ENCODE measurements at places on chromosomes 16 and 17.

- DNase-seq = no peak
Observed at GRCh38 chr16:61858988-61859387, 177.2 kb downstream of the CDH8 start.

GRCh38 chr16:88407042-88407420 is 24.3 kb downstream of the ZNF469 start:
- no peak for DNase-seq

DNA sequence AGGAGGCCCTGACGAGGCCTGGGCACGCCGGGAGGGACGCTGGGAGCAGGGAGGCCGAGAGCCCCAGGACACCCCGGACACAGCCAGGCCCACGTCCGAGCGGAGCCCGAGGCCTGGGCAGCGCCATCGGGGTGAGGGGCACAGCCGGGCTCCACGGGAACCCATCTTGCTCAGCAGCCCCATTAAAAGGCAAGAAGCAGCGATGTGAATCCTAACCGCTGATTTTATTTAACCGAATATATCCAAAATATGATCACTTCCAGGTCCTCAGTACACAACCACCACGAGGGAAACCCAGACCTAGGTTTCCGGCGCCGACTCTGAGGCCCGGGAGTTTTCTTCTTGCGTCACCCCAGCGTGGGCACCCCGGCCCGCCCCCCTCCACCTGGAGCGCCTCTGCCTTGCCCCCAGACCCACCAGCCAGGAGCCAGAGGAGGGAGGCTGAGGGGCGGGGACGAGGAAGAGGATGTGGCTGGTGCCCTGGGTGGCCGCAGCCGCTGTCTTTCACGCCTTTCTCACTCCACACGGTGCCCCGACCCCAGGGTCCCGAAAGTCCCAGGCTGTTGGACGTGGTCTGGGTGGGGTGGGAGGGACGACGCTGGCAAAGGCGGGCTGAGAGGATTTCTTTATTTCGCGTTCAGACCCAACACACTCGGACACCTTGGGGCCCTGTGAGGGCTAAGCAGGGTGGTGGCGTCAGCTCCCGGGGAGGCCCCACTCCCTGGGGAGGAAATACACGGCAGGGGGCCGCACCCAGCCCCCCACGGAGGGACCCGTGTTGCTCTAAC is 568 bp upstream of the CCDC154 start:
- no peak for DNase-seq

GRCh38 chr16:84331998-84332780 is 36.1 kb upstream of the ATP2C2 start:
- no peak for DNase-seq

- DNase-seq = no peak
Observed at GRCh38 chr17:57894848-57895247, 45.0 kb upstream of the MRPS23 start.

DNA sequence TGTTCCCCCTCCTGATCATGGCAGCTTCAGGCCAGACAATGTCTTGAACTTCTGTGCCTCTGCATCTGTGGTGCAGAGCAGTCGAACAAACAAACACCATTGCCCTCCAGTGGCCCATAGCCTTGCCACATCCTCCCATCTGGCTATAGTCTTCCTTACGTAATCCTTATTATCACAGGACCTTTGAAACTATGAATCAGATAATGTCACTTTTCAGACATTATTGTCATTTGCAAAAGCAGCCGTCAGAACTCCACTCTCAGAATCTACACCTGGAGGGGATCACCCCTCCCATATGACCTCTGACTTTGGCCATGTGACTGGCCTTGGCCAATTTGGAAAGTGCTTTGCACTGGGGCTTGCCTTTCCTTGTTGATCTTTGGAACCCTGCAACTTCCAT is 387.3 kb downstream of the MAF start:
- no peak for DNase-seq

All from NCI-H1694 (cell line).